GM23248 (cell line): ENCODE measurements at places on chromosomes 4 and X.
A peak's percentile ranks its signal among the peaks of the same experiment; 100 is the strongest.

DNA sequence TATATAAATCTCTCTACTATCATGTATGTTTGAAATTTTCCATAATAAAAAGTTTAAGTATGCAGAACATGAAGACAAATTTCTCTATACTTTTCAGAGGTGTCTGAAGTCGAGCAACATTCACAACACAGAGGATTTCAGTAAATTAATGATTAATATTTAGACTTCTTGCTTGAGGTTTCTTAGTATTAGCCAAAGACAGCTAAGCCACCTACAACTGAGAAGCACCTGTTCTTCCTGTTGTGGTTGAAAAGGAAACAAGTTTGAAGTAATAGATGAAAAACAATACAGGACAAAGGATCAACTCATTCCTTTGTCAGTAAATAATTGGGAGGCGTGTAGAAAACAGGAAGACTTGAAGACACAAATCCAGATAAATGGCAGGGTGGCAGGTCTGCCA lies 21.1 kb downstream of the SCML1 start:
- DNase-seq, result no peak

GRCh38 chrX:63361494-63361893 lies 10.4 kb upstream of the SPIN4 start:
- DNase-seq, result no peak

DNA sequence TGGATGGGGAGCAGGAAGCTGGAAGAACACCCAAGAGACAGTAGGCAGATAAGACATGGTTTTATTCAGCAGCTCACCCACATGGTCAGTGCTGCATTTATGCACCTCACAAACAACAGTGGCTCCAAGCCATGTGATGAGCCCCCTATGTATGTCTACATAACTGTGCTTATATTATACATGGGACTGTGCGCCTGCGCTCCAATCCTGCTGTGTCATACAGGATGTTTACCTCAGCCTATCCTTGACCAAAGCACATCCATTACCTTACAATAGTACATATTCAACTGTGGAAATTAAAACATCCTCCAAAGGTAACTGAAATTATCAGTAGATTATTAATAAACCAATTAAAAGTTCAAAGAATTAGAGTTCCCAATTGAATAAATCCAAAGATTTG lies 44.1 kb upstream of the SGMS2 start:
- peak; percentile 2 for DNase-seq

- peak; percentile 22 for DNase-seq
Measured at GRCh38 chr4:2852481-2852921, 8.9 kb downstream of the ADD1 start.

DNA sequence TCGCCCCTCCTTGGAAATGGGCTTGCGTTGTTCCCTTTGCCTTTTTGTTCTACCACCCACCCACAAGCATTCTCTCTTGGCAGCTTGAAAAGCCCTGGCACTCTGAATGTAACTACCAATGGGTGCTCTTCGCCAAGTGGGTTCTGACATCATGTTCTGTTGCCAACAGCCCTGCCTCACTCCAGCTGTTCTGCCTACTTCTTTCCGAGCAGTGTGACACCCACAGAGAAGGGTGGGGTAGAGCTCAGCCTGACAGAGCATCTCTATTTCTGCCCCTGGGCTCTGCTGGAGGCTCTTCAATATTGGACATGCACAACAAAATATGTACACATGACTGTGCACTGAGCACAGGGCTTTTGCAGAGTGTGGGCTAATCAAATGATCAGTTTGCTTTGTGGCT lies 15.6 kb upstream of the EXOSC9 start:
- DNase-seq, result peak; percentile 87

GRCh38 chr4:87853108-87853507 lies 20.3 kb downstream of the MEPE start:
- peak; percentile 64 for DNase-seq

- no peak for DNase-seq
Measured at GRCh38 chr4:128376958-128377357, 89.3 kb upstream of the PGRMC2 start.

DNA sequence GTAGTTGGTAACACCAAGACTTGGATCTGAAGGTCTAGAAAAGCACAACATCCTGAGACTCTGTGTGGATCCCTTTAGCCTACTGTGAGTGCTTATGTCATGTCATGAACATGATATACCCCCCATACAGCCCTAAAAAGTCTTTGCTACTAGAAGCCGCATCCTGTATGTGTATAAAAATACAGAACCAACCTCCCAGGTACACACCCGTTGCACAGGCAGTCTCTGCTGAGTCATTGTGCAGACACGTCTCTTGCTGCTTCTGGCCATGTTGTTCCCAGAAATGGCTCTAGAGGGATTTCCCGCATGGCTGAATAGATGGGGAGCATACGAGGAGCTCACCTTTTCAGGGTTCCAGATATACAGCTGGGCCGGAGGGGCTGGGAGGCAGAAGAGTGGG lies 93.3 kb downstream of the MAMLD1 start:
- DNase-seq, result no peak

- no peak for DNase-seq
Measured at GRCh38 chr4:31130930-31131329, 410.8 kb downstream of the PCDH7 start.

GRCh38 chr4:8828869-8829268 lies 42.8 kb downstream of the HMX1 start:
- DNase-seq, result no peak

DNA sequence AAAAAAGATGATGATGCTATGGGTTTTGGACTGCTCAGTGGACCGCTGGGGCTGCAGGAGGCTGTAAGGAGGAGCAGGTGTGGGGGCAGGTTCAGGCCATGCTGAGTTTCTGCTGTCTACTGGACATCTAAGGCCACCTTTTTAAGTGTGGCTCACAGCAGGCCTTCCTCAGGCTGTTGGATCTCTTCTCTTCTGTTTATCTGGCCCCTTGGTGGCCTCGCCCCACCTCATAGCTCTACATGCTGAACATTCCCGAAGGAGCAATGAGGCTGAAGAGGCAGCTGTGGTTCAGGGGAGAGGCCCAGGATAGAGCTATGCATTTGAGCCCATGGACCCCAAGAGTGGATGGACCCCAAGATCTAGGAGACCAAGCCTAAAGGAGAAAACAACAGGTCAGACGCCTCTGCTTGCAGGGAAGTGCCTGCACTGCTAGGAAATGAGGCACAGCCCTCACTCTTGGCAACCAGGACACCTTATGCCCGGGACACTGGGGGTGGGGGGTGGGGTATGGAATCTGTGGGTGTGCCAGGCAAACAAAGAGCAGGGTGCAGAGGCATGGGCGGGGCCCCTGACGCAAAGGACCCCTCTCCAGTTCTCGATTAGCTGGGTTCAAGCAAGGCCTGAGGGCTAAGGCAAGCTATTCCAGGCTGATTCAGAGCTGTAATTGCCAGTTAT lies 168.9 kb downstream of the BCOR start:
- no peak for DNase-seq

DNA sequence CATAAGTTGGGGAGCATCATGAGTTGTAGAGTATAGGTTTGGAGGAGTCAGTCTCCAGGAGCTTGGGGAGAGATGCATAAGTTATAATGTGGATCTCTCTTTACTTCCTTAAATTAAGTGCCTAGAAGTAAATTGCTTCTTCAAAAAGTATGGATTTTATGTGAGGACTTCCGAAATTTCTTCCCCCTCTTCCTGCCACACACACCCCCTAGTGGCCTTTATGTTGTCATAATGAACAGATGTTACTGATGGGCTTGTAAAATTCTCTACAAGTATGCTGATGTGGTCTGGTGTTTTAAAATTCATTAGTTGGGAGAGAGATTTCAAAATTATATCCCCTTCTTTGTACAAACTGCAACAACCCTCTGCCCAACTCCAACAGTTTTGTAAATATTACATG lies 2.3 kb upstream of the METTL14 start:
- peak; percentile 71 for DNase-seq

- no peak for DNase-seq
Measured at GRCh38 chr4:184940500-184940899, 77.8 kb upstream of the HELT start.

- DNase-seq, result no peak
Measured at GRCh38 chr4:41303372-41304118, 46.8 kb downstream of the UCHL1 start.

GRCh38 chr4:98480535-98480934 lies 177.9 kb downstream of the TSPAN5 start:
- DNase-seq, result no peak

- peak; percentile 94 for DNase-seq
Measured at GRCh38 chr4:47525154-47525819, 40.2 kb downstream of the ATP10D start.

- DNase-seq, result peak; percentile 52
Measured at GRCh38 chr4:73608689-73609594, 11.3 kb downstream of the RASSF6 start.

- DNase-seq, result no peak
Measured at GRCh38 chr4:151952137-151952536, 191.3 kb upstream of the GATB start.

DNA sequence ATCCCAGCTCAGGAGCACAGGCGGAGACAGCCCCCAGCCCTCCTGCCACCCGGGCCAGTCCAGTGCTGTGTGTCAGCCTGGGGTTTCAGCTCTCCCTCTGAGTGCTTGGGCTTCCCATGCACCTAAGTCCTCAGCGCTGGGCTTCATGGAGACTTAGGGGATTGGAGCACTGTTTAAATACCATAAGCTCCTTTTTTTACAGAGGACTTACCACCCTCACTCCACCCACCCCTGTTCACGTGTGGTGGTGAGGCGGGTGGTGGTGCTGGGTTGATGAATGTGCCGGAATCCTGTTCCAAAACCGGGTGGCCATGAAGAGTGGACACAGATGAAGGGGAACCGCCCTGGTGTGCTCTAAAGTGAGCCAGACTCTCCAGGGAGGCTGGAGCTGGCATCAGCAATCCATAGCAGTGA lies 66.9 kb downstream of the PSAPL1 start:
- no peak for DNase-seq

DNA sequence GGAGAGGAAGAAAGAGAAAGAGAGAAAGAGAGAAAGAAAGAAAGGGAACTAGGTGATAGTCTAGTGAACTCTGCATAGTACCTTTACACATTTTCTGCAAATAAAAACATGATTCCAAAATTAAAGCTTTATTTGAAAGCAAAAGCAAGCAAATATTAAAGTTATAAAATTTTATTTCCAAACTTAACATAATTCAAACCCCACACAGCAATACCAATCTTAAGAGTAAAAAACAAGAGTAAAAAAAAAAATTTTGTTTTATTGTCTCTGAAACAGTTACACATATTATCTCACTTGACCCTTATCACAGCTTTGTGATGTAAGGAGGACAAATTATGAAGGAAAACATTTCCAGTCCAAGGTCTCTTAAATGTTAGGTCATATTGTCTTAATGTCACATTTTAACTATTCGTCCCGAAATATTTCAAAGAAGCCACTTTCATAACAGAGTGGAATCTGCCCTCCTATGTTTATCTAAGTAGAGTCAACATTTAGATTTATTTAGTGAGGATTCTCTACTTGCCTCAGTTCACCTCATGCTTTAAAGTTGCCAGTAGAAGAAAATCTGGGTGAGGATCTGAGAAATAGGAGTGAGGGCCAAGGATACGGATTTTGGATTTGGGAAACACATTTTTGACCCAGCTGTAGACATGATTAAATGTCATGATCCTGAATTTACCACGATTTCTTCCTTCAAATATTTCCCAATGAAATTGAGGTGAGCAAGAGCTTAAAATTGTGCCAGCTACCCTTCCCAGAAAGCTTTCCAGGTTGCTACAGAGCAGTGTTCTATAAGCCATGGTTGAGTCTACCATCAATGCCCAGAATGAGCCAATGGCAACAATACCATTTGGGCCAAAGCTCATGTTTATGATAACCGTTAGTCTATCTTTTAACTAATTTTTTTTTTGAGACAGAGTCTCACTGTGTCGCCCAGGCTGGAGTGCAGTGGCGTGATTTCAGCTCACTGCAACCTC lies 7.5 kb upstream of the FGA start:
- no peak for DNase-seq

GRCh38 chrX:47283015-47283771 lies 50.4 kb downstream of the USP11 start:
- DNase-seq, result peak; percentile 81

DNA sequence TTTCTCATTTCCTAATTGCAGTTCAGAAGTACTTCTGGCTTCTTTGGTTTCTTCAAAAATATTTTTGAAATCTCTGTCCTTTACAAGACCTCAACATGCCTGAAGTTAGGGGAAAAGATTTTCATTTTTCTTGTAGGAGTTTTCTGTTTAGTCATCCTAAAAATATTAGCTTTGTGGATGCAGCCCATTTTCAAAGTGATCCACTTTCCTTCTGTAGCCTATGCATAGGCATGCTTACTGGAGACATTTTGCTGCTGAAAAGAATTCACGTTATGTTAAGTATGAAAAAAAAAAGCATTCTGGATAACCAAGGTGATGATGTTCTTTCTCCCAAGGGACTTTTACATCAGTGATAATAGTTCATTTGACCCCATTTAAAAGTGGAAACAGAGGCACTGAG lies 245.6 kb downstream of the THOC2 start:
- peak; percentile 39 for DNase-seq

DNA sequence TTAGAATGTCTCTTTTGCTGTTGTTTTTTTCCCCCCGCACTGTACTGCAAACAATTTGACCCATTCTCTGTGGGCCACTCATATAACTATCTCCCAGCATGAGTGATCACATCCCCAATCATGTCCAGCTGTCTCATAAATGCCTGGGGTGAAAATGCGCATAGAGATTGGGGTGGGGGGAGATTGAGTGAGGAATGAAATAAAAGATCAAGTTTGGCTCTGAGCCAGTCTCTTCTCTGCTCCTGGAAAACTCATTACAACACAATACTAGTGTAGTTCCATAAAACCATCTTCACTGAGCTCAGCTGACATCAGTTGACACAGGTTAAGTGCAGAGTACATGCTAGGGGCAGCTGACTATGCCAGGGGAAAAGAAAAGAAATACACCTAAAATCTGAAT lies 96.9 kb downstream of the EGF start:
- no peak for DNase-seq

DNA sequence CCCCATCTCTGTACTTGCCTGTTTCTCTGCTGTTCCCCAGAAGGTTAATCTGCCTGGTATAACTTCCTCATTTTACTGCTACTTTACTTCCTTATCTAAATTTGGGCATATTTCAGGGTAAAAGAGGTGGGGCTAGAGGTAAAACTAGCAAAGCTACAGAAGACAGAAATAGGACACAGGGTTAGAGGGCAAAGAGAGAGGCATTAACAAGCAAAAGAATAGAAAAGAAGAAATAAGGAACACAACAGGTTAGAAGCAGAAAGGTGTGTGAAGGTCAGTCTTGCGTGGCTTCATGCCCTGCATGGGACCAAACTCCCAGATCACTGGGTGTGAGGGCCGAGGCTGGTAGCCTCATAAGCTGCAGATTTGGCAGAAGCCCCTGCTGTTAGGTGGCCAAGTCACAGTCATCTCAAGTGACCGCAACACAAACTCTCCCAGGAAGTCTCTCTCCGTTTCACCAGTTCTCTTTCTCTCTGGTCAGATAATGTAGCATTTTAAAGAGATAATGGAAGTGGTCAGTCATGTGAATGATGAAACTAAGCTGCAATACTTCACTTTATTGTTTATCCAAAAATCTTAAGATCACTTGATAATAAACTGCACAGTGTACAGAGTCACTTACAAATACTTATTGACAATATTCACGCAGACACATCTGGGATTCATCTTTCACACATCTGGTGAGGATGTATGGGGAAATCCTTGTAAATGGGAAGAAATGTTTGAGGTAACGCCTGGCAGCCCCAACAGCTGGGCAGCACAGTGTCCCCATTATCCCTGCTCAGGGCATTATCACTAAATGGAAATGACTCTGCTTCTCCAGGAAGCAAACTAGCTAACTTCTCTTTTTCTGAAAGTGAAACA lies 16.4 kb downstream of the TMEM154 start:
- no peak for DNase-seq
